NCI-H1092 treated with DMSO at 0.1 percent for 48 hours (cell line): ENCODE measurements at places on chromosomes 3 and 15.

DNA sequence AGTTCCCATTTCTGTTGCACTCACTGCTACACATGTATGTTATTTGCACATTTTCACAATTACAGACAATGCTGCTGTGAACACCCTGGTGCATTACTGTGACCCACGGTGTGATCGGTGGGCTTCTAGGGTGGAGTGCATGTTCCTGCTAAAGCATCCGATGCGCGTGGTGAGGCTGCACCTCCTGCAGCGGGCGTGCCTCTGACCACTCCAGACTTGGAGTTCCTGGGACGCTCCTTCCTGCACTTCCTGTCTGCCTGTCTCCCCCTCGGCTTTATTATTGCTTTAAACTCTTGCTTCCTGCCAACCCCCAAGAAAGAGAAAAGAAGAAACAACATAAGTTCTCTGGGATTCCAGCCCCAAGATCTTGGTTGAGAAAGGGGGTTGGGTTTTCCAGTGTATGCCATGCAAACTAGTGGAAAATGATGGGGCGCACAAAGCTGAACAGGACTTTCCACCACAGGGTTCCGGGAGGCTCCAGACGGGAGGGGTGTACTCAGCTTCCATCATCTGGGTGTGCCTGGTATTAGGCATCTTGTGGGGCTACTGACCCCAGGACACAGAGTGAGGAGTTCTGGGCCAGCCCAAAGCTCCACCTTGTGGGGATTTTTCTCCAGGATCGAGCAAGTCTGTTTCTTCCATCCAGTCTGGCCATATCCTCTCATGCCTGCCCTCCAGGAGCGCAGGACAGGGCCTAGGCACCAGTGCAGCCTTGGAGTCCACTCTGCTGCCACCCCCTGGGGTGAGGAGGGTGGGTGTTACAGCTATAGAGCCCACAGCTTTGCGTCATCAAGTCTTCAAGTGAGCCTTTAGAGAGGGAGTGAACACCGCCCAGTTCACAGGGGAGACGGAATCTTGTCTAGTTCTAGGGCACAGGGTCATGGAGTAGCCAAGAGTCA lies 11.2 kb downstream of the RPL32 start:
- no peak for DNase-seq

DNA sequence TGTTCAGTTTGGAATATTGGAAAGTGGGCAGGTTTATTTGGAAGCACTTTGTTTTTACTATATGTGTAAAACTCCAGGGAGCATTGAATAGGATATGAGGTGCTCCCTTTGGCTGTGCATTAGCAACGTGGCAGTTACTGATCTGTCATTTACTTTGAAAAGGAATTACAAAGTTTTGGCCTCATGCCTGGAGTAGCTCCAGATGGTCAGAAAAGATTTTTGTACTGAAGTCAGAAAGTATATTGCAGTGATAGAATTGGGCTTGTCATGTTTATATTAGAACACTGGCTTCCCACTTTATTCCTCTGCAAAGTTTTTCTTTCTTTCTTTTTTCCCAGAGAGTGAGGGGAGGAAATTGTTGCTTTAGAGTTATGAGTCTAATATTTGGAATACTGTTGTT lies 26.1 kb downstream of the FNDC3B start:
- DNase-seq: no peak

DNA sequence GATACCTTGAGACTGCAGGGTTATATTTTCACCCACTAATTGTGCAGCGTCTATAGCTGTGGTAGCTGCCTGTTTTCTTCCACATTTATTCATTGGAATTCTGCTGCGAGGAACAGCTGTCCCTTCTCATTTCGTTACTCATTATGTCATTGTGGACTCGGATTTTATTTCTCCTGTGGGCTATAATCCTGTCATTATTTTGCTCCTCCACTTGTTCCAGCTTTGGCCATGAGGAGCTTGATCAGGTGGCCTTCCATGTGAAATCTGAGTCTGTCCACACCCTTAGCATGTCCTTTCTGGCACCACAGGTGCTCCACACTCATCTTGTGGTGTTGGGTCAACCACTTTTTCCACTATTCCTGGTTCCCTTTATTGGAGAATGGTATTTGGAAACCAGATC lies 14.8 kb downstream of the LYSMD4 start:
- no peak for DNase-seq

GRCh38 chr3:190747571-190747970 lies 114.9 kb downstream of the GMNC start:
- no peak for DNase-seq

- DNase-seq: no peak
Observed at GRCh38 chr15:71380345-71380744, 265.1 kb downstream of the THSD4 start.

- DNase-seq: peak; percentile 58
Observed at GRCh38 chr3:120567370-120568201, 28.6 kb upstream of the NDUFB4 start.

DNA sequence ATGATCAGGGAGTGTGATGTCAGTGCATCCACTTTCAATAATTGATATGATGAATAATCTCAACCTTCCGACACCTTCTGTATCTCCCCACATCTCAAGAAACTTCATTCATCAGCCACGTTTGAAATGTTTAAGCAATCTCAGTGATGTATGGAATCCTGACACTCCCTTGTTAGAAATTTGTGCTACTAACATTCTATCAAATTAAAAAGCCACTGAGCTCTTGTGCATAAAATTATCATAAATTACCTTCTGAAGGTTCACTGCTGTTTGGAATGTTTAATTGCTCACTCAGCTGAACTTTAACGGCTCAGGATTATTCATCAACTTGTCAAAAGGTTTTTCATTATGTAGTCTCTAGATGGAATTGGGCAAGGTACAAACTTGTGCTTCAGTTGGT lies 108.4 kb upstream of the DPH6 start:
- no peak for DNase-seq

DNA sequence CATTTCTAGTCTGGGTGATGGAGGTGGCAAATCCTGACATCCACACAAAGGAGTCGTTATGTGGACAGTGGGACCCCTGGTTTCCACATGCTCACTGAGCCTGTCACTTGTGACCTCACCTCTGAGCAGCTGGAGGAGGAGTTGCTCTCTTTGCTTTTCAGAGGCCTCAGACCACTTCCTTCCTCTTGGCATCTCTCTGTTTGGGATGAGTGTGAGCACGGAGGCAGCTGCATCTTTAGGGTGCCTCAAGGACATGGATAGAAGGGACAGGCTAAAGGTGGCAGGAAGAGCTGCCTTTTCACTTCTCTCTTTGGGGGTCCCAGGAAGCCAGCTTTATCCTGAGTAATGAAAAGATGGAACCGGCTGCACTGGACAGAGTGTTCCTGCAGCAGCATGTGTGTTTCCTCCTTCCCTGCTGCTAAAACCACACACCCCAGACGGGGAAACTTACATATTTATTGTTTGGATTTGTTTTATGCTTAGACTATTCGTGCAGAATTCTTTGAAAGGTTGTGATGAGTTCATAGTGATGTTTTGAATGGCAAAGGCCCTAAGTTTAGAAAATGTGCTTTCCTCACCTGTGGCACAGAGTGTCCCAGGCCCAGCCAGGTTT lies 31.8 kb downstream of the GPR171 start:
- DNase-seq: no peak
